ENCODE measurements at places on chromosomes 4 and X.

DNA sequence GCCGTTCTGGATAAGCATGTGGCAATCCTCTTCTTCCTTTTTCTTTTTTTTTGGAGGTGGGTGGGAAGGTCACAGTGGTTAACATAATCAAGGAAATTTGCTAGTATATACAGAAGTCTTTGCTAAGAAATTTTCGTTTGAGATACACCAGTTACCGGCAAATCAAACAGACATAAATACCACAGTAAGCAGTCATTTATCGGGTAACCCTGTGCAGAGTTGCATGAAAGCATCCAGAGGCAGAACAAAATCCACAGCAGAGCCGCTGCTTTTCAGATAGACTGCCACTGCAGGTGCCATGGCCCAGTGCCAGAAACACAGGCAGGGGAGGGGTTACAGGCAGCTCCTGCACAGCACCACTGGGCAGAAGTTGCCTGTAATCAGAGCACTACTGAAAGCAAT is 179.1 kb upstream of the MAB21L2 start:
- DNase-seq = no peak

- no peak for DNase-seq
These were observed 80.8 kb downstream of the HTRA3 start for GRCh38 chr4:8350352-8350751.

GRCh38 chr4:40769266-40769665 is 19.5 kb downstream of the NSUN7 start:
- DNase-seq = no peak

GRCh38 chr4:134567461-134567860 is 365.9 kb upstream of the PABPC4L start:
- peak; percentile 20 for DNase-seq

- no peak for DNase-seq
These were observed 16.2 kb upstream of the CA5B start for GRCh38 chrX:15721911-15722310.

- DNase-seq = no peak
These were observed 42.0 kb downstream of the PHKA2 start for GRCh38 chrX:18941896-18942295.

DNA sequence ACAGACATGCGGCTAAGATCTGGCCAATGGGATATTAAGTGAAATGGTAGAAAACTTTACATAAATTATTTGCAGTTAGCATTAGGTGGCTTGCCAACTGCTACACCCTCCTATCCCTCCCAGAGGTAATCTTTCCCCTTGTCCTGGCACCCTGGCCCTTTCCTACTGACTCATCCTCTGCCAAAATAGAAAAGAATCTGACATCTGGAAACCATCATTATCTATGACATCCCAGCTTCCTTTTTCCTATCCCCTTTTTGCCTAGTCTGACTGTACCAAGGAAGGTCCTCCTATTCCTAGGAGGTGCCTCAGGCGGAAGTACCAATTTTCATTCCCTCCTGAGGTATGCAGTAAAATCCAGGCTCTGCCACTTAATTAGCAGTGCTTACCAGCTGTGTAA is 163.6 kb upstream of the KLF3 start:
- DNase-seq = no peak

- DNase-seq = no peak
These were observed 76.1 kb downstream of the SORBS2 start for GRCh38 chr4:185735866-185736400.

- peak; percentile 62 for DNase-seq
These were observed 169.8 kb downstream of the BTC start for GRCh38 chr4:74624351-74625151.

- no peak for DNase-seq
These were observed 53.5 kb downstream of the DCLK2 start for GRCh38 chr4:150131581-150132228.

- DNase-seq = no peak
These were observed 73.0 kb downstream of the SEC24D start for GRCh38 chr4:118762730-118763477.

DNA sequence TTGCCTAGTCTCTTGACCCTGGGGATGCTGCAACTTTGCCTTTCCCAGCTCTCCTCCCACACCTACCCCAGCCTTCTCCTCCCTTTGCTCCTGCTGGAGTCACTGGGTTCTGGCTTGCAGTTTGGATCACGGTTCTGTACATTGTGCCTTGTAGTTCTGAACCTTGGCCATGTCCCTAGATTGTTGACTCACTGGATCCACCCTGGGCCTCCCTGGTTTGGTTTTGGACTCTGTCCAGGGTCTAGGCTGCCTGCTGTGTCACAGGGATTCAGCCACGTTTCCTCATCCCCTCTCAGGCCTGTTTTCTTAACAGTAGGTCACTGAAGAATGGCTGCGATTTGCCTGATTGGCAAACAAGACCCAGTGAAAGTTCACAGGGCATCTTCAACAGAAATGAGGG is 11.5 kb upstream of the GABRE start:
- no peak for DNase-seq

Measured in NCI-H226 (cell line).